ENCODE measurements at places on chromosomes 7 and 10.

DNA sequence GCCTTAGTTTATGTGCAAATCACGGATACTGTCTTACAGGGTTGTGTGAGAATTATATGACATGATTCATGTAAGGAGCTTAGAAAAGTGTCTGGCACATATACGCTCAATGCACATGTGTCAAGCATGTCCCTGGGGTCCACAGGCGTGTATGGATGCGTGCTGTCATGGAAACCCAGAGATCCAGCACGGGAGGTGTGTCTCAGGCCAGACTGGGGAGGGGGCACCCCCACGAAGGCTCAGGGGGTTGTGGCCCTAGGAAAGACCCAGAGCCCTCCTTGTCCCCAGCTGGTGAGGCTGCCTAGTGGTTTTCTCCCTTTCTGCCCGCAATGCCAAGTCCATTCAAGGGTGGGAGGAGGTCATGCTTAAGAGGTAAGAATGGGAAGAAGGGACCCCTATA, 9.1 kb downstream of the BTBD16 start:
- DNase-seq: no peak

GRCh38 chr7:90625562-90625961, 29.4 kb downstream of the CDK14 start:
- no peak for DNase-seq

GRCh38 chr7:106723398-106723797, 62.4 kb upstream of the CCDC71L start:
- DNase-seq: no peak

GRCh38 chr10:49079499-49079898, 35.8 kb downstream of the VSTM4 start:
- DNase-seq: no peak

DNA sequence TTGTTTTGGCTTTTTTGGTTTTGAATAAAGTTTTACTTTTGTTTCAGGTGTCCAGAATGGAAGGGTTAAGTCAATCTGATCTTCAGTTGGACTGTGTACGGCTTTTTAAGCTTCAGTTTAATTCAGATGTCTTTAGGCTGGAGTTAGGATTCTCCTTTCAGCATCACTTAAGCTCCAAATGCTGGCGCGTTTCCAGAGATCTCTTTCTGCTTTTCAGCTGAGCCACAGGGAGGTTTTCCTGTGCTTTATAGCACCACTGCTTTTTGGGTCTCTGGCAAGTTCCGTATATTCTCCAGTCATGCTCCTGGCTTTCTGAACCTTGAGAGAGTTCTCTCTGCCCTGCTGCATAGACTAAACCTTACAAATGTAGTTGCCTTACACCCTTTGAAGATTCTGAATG, 60.0 kb downstream of the VTI1A start:
- DNase-seq: no peak

All from stimulated activated naive B cell treated with anti-CD40 and anti-IgM and Interleukin-4, amounts not matched to agents 10 μg/mL and 1 μg/mL and 100 μg/mL, for 72 hours (primary cell).